ENCODE measurements at places on chromosomes 16 and 17. TPM values are rescaled to one million over a fixed set of nuclear protein-coding genes. Genes with fewer than 3 reads are reported as not detected.

GRCh38 chr17:78831688-78832540 lies 8.7 kb downstream of the USP36 start:
- DNase-seq: no peak

DNA sequence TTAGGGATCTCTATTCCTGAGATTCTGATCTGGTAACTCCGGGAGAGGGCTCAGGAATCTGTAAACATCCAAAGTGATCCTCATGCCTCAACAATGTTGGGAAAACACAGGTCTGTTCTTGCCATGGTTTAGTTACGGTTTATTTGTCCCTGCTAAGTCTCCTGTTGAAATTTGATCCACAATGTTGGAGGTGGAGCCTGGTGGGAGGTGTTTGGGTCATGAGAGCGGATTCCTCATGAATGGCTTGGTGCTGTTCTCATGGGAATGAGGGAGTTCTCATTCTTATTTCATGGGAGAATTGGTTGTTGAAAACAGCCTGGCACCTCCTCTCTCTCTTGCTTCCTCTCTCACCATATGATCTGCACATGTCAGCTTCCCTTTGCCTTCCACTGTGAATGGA lies 608.6 kb upstream of the GOT2 start:
- DNase-seq: no peak

Gene ANKRD40CL
- total RNA-seq: 150 TPM

DNA sequence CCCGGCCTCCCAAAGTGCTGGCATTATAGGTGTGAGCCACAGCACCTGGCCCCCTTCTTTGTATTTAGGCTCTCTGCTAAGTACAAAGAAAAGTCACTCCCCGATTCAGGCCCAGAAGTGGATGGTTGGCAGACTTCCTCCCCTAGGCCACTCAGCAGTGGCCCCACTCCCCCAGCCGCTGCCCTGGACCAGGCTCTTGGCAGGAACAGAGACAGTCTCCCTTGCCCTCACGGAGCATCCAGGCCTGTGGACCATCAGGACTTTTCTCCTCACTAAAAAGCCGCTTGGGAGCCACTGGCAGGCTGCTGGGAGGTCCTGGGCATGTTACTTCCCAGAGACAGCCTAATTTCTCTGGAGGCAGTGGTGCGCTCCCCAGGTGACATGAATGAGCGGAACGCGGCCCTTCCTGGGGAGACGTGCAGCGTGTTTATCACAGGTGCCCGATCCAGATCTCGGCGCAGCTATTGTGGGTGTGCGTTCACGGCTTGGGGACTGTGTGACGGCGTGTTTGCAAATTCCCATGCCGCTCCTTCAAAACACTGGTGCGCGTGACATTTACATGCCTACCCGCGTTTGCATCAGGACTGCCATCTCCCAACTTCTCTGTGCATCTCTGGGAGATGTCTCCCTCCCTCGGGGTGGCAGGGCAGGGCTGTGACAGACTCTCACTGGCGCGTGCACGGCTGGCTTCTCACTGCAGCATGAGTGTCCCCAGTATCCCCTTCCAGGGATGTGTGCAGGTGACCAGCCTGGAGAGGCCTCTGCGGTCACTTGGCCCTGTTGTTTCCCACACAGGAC lies 16.6 kb downstream of the WSCD1 start:
- no peak for DNase-seq

DNA sequence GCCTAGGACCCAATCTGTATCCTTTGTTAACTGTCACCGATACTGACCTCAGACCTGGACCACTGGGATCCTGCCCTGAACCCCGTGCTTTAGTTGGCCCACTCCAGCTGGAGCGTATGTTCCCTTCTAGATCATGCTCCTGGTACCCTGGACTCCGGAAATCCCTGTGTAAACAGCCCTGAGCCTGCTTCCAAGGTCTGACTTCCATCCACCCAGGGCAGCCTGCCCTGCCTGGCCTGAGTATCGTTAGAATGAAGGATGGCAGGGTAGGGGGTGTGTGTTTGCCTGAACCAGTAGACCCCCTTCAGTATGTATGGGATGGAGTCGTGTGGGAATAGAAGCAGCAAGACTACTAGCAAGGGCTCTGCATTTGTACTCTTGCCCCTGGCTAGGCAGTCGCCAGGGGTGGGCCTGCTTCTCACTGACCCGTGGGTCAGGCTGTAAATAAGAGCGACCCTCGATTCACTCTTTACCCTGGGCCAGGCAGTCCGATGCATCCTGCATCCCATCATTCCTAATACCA lies 691 bp upstream of the TMEM98 start:
- no peak for DNase-seq

Measured in Peyer's patch (tissue), 4 donors.